ENCODE measurements at places on chromosomes 3 and 15.

DNA sequence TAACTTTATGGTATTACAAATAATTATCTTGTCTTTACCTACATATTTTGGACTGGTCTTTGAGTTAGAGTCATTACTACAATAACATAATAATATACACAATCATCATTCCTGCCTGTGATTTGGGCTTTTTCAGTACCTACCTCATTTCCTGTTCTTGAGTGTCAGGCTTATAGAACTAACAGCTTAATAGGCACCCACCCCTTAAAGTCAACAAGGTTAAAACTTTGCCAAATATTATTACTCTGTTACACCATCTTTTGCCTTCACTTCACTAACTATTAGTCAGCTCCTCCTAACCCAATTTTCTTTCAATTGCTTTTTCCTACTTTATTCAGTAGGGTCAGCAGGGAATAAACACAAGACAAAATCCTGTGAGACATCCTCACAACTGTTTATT, 488.7 kb upstream of the AGTR1 start:
- DNase-seq = no peak

DNA sequence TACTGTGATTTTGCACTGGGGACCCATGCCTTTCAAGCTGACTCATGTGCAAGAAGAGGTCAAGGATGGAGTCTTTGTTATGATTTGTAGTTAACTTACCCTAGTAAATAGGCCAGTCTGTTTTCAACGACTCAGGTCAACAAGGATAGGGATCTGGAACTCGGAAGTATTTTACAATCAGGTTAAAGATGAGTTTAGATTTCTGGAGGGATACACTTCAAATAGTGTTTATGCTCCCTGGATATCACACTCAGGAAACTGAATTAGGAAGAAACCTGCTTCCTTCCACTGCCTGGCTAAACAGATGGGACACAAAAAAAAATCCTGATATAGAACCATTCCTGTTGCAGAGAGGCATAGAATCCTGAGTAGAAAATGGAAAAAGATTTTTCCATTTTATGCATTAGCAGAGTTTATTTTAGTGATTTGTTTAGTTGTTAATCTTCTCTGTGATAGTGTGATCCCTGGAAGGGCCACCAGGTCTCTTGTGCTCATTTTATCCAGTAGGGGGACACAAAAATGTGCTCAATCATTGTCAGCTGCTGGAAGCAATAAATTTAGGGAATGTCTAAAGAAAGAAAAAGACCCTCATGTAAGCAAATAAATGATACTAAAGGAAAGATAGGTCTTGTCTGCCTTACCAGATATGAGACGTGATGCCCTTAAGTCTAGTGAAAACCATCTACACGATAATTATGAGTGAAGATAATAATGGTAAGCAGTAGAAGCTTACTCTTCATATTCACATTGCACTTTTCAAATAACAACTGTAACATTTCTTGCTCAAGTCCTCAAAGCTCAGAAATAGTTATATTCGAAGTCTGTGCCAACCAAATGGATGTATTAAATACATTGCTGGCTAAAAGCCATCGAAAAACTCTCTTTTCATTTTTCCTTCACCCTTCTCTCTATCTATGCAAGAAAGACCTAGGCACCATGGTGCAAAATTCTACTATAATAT, 452.1 kb upstream of the KCNMB2 start:
- DNase-seq = no peak

- DNase-seq = no peak
These were observed 813.2 kb downstream of the AGBL1 start for GRCh38 chr15:86892774-86893449.

DNA sequence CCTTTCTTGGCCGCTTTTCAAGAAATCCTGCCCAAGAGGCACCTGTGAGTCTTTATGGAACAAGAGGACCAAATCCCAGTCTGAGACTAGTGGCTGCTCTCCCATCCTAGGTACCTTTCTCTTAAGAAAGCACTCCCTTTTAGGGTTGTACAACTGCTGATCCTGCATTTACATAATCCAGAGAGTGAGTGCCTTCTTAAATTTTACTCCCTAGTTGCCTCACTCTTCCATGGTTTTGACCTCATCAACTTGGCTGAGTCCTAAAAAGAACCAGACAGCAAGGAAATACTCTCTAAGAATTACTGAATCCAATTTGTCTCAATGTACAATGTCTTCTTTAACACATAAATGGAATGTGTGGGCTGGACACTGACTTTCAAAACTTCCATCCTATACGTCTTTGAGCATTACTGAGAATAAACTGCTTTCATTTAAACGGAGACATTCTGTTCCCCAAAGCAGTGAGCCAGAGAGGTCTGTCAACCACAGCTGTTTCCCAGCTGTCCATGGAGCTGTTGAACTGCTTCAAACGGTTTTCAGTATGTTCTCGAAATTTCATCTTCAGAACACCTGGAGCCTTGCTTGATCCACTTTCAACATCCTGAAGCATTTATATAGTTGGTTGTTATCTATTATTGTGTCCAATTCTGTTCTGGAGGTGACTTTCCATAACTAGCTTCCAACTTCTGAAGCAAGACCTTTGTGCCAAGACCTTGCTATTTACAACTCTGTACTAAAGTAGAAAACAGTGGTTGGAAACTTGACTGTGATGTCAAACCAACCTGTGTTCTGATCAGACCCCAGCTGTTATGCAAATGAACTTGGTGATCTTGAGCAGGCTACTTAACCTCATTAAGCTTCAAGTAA, 179.1 kb downstream of the SLC9A9 start:
- no peak for DNase-seq

DNA sequence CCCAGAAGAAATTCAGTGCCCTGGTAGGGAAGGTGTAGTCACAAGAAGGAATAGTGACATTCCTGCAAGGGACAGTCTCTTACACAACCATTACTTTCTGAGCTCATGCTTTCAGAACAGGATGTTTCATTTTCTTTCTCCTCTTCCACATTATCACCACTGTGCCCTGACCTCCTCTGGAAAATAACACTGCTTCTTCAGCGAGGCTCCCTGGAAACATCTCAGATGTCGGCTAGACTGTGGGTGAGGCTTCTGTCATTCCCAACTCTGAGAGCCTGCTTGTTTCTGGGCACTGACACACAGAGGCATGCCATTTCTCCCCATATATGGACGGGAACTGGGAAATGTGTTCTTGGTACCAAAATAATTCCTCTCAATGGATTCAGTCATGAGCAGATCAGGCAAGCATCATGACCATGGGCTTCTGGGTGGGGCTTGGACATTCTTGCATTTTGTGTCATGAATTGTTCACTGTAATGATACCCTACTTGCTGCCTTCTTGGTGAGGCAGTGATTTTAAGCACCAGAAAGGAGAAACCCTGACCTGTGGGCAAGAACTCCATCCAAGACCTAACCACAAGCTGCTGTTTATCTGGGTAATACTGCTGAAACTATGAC, 14.3 kb upstream of the TNFAIP8L3 start:
- DNase-seq = no peak

DNA sequence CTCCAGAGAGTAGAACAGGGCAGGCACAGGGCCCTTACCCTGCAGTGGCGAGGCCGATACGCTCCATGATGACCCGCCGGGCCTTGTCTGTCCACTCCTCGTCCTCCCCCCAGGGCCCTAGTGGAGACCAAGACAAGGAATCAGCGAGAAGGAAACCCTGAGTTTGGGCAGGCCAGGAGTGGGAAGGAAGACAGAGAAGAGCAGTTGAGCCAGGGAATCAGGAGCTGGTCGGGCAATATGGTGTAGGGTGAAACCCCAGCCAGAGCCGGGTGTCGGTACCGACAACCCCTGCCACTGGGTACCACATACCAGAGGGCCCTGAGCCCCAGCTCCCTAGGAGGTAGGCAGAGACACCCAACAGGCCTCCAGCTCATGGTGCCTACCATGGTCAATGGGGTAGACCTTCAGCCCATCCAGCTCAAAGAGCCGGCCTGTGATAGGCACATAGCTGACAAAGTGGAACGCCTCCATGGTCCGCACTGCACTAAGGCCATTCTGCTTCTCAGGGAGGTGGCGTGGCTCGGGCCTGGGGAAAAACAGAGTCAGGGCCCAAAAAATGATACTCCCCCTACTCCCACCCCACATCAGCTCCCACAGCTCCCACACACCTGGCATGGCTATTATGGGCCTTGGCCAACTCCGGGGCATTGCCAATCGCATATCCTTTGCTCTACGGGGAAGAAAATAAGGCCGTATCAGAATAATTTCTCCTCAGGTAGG, 38.0 kb downstream of the SEMA3G start:
- DNase-seq = no peak

- no peak for DNase-seq
These were observed 154.3 kb upstream of the IGF1R start for GRCh38 chr15:98493966-98494511.

DNA sequence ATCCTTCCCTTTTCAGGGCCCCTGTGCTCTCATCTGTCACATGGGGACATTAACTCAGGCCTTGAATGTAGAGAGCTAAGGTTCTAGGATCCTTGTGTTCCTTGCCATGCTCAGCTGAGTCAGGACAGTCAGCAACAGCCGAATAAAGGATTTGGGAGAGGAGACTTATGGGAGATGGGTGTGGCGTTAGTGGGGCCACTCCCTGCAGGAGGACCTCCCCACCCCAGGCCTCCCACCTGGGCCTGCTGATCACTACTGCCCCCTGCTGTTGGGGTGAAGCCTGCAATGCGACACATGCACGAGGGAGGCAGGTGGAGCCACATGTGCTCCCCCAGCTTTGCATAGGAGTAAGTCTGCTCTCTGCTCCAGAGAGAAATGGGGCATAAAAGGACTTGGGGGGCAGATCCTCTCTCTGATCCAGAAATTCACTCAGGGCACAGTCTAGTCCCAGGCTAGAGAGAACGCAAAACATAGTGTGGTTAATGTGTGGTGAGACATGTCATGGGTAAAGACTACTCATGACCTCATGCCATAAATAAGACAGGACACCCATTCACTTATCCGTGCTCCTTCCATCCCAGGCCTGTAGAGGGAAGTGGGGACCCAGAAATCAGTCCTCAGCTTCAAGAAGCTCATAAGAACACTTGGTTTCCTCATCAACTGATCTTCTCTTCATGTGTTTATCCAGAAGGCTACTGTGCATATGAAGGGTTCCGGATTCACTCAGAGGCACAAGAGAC, 19.4 kb downstream of the RBP1 start:
- no peak for DNase-seq

DNA sequence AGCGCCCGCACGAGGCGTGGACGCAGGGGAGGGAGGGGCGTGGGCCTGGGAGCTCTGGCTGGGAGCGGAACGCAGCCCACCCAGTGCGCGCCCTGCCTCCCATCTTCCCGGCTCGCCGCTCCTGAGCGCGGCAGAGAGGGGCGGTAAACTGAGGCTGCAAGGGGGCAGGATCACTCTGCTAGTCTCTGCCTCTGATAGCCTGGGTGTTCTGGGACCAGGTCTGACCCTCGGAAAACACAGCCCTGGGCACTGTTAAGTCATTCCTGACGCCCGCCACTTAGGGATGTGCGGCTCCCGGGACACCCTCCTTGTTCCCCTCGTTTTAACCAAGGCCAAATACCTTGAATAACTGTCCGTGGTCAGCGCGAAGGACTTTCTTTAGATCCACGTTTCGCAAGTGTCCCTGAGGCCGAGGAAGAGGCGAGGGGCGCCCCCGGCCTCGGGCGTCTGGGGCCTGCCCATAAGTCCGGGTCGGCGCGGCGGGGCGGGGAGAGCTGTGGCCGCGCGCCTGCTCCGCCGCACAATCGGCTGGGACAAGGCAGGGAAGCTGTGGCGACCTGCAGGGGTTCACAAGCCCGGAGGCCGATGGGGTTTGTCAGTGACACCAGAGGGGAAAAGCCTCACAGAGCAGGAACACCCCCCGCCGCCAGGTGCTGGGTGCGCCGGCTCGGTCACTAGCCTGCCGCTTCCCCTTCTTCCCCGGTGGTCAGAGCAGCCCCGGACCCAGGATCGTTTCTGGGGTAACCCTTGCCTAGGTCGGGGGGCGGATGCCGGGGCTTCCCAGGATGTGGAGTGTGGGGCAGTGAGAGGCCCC, 1.5 kb downstream of the ITPKA start:
- DNase-seq = no peak

DNA sequence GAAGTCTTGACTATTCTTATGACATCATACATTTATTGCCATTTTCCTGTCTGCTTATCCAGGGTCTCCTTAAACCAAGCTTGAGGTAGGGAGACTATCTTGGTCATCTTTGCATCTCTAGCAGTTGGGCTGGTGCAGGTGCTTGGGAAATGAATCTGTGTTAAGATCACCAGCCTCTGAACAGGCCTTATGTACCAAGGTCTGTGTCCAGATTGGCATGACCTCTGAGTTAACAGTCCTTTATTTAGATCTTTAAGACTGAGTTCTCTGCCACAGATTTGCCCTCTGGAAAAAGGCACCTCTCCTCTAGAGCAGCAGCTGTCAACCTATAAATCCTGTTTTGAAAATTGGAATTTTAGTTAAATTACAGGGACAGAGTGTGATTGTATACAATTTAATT, 35.4 kb downstream of the RAB7A start:
- DNase-seq = no peak

- no peak for DNase-seq
These were observed 110.4 kb downstream of the TMEM266 start for GRCh38 chr15:76169911-76170800.

- DNase-seq = no peak
These were observed 50.6 kb upstream of the PHLDB2 start for GRCh38 chr3:111808439-111808838.

- DNase-seq = no peak
These were observed 20.2 kb upstream of the XXYLT1 start for GRCh38 chr3:195291121-195291520.

GRCh38 chr3:4772171-4772804, 206.9 kb upstream of the BHLHE40 start:
- no peak for DNase-seq

- DNase-seq = no peak
These were observed 90.1 kb downstream of the B3GALNT1 start for GRCh38 chr3:161014843-161015749.

DNA sequence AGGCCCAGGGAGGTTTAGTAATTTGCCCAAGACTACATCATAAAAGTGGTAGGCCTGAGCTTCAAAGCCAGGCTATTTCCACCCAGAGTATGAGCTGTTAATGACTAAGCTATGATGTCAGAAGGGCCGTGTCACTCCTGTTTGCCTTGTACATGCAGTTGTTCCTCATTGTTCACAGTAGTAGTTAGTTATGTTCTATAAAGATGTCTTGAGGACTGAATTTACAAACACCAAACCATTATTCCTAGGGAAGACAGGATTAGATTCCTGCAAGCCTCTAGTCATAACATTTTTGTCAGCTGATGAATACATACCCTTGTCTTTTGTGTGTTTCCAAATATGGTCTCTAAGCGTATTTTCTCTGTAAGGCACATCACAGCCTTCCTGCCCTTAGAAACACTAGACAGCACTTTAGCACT, 20.9 kb upstream of the LARS2 start:
- DNase-seq = no peak

DNA sequence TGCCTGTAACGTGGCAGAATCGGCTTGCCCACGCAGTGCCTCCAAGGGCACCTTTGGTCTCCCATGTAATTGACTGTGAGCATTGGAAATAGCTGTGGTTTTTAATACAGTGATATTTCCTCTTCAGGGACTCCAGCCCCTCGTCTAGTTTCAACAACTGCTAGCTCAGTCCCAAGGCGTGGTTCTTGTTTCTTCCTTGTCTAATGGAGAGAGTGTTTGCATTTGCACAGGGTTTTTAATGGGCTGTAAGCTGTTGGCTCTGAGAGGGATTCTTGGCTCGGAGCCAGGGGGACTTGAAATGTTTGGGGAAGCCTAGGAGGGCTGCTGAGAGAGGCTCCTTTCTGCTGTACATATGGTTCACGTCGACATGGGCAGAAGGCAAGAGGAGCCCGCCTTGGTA, 86.2 kb downstream of the THSD4 start:
- DNase-seq = no peak
